ENCODE measurements at places on chromosomes 16 and 17.

DNA sequence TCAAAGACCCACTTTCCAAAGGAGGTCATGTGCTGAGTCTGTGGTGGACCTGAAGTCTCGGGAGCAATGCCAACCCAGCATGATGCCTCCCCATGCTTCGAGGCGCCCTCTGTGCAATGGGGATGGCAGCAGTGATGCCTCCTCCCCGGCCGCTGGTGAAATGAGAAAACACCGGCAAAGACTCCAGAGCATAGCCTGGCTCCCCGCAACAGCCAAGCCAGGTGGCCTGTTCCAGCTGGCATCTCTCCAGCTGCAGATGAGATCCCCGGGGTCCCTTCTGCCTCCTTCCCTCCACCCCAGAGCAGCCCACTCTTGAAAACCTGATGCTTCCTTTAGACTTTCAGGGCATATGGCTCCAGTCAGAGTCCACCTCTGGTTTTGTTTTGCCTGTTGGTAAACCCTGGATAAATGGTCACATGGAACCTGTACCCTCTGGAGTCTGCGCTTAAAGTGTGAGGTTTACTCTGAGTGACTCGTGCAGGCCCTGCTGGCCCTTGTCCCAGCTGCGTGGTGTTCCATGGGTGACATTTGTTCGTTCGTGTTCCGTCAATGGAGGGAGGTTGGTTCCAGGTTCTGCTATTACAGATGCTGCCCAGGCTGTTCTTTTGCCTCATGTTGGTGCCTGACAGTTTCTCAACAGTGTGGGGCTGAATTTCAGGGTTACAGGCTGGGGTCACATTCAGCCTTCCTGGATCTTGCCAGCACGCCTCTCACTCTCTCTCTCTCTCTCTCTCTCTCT, 181.8 kb upstream of the CIBAR2 start:
- no peak for DNase-seq

DNA sequence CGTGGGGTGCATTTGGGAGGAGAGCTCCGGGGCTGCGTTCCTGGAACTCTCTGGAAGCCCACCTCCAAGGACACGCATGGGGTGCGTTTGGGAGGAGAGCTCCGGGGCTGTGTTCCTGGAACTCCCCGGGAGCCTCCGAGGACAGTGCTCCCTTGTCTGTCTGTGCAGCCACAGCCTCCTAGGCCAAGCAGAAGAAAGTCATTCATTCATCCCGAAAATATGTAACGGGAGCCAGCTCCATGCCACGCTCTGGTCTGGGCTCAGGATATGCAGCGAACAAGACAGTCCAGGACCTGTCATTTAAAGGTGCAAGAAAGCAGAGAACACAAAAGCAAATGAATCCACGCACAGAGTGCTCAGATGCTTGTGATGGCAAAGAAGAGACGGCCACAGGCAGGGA, 7.9 kb downstream of the ENPP7 start:
- no peak for DNase-seq

- DNase-seq, result no peak
Observed at GRCh38 chr17:57436565-57436964, 180.2 kb downstream of the MSI2 start.

GRCh38 chr16:81313701-81314602, 810 bp upstream of the GAN start:
- DNase-seq, result no peak

GRCh38 chr16:30892670-30893416, 1.0 kb downstream of the BCL7C start:
- no peak for DNase-seq

GRCh38 chr16:31348579-31348978, 6.4 kb upstream of the ITGAX start:
- no peak for DNase-seq

DNA sequence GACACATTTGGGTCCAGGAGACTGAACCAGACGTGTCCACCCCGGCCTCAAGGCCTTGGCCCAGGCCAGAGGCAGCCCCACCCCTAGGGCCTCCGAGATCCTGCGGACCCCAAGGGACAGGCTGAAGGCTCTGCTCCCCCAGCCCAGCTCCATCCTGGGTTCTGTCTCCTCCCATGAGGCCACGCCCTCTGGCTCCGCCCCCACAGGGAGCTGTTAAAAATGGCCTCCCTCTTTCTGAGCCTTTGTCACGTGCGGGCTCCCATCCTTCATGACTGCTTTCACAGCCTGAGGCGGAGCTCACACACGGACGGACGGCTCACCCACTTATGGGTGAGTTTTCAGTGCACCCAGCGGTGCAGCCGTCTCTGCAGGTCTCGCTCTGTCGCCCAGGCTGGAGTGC, 6.5 kb upstream of the CACNA1H start:
- no peak for DNase-seq

DNA sequence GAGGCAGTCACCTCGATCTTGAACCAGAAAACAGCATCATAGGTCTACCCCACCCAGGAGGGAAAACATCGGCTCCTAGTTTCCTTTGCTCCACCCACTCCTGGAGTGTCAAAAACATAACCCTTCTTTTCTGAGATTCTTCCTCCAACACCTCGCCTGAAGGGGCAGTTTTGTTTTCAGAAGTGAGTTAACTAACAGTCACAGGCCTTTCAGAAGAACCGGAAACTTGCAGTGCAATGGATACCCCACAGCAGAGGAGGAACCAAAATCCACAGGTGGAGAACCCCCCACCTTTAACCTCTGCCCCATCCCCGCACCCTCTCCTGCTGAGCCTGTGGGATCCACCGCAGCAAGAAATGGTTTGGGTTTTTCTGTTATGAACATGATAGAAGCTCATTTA, 7.8 kb upstream of the TEX2 start:
- no peak for DNase-seq

DNA sequence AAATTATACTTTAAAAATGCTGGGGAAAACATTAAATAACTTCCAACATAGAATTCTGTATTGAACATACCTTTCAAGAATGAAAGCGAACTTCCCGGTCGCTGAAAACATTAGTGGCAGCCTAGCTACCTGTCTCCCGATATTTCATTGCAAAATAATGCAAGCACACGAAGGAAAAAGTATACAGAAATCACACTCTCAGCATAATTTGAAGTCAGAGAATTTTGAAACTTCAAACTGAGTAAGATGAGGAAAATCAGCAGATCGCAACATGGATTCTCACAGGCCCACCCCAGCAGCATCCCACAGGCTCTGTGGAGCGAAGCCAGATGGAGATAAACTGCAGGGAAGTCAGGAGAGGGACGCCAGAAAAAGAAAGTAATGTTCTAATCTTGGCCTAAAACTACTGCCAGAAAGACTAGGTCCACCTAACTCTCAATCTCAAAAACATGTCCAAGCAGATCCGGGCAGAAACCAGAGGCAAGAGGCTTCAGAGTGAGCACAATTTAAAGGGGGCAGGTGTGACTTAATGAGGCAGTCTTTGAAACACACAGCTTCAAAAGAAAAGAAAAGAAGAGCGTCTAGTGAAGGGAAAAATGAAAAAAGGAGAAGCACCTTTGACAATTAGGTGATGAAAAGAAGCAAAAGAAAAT, 4.8 kb upstream of the GOSR1 start:
- no peak for DNase-seq

GRCh38 chr17:29585080-29585751, 4.2 kb downstream of the GIT1 start:
- DNase-seq, result peak; percentile 33

GRCh38 chr17:80110447-80110812, 9.0 kb downstream of the GAA start:
- no peak for DNase-seq

- no peak for DNase-seq
Observed at GRCh38 chr16:57745768-57746167, 10.2 kb downstream of the KATNB1 start.

DNA sequence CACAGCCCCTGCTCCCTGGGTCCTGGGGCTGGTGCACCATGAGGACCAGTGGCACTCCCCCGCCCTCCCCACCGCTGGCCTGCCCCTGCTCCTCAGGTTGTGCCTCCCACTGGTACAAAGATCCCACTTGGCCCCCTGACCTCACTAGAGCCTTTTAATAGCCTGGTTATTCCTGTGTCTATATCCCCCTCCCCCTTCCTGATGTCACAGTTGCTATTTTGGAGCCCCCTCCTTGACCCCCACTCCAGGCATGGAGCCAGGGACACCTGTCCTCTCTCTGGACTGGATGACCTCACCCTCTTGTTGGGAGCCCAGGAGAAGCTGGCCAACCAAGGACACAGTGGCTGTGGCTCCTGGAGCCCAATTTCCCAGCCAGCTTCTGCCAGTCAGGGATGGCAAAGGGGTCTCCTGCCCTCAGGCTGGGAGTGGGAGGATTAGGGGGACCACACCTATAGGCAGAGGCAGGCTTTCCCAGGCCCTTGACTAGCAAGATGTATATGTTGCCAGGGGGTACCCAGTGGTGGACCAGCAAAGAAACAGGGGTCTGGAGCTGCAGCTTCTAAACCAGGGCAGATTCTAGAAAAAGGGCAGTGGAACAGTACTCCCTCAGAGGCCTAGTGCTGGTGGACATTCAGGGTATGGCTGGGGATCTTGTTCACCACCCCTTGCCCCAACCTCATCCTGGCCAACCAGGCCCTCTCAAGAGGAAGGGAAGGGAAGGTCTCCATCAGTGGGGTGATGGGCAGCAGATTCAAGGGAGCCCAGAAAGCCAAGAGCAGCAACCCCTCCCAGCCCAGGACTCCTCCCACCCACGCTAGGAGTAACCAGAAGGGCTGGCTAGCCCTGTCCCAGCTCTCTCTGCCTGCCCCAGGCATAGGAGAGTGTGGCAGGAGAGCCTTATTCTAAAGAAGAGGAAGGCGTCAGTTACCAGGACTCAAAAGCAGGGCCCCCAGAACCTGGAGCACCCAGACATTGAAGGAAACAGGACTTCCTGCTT, 10.9 kb downstream of the HDAC5 start:
- no peak for DNase-seq

DNA sequence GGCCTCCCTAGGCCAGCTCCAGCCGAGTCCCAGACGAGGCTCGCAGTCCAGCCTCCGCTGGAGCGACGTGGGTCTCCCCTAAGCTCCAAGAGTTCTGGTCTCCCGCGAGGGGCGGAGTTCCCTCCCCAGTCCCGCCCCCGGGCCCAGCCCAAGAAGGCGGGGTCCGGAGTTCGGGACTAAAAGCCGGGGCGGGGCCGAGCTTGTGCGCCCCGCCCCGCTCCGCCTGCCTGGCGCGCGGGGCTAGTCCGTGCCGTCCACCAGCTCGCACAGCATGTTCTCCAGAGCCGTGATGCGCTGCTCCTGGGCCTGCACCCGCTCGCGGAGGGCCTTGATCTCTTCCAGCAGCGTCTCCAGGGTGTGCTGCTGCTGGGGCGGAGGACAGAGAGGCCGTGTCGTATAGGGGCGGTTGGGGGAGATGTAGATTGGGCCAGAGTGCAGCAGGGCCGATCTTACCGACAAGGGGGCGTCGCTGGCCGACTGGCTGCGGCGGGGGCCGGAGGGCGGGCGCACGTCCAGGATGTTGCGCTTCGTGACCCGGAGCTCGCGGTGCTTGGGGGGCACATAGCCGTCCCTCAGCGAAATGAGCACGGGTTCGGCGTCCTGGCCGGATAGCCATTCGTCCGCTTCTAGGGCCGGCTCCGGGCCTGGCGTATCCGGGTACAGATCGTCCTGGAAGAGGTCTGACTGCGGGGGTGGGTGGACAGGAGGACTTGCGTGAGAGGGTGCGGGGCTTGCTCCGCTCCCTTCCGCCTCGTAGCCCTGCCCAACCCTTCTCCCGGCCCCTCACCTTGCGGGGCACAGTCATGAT, 7.0 kb downstream of the CORO6 start:
- DNase-seq, result peak; percentile 84

GRCh38 chr17:28997806-28998205, 8.0 kb downstream of the SEZ6 start:
- DNase-seq, result no peak

- DNase-seq, result no peak
Observed at GRCh38 chr17:28857905-28858800, 3.3 kb downstream of the ERAL1 start.

- DNase-seq, result no peak
Observed at GRCh38 chr17:15893658-15894024, 51.3 kb upstream of the ADORA2B start.

DNA sequence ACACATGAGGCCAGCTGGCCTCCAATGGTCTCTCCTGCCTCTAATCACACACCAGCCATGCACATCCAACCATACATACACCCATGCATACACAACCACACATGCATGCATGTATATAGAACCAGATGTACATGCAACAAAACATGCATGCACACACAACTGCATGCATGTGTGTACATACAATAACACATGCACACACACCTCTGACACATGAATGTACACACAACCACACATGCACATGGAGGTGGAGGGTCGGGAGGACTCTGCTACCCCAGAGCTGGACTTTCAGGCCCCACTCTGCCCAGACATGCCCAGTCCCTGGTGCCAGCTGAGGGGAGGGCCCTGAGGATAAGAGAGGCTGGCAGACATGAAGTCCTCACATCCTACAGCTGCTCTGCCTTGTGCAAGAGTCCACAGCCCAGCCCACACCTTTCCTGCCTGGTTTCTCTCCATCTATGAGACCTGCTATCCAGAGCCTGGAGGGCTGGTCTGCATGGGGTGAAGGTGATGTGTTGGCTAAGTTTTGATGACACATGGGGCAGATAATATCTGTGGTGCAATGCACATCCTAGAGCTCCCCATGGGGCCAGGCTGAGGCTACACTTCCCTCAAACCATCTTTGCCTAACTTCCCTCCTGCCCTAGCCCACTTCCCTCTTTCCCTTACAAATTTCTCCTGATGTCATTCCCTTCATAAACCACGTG, 50.9 kb upstream of the SDK2 start:
- no peak for DNase-seq

DNA sequence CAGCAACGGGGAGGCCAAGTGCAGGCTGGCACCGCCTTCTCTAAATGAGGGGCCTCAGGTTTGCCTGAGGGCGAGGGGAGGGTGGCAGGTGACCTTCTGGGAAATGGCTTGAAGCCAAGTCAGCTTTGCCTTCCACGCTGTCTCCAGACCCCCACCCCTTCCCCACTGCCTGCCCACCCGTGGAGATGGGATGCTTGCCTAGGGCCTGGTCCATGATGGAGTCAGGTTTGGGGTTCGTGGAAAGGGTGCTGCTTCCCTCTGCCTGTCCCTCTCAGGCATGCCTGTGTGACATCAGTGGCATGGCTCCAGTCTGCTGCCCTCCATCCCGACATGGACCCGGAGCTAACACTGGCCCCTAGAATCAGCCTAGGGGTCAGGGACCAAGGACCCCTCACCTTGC, 18.5 kb downstream of the NGFR start:
- DNase-seq, result no peak

GRCh38 chr16:4115949-4116318, 308 bp downstream of the ADCY9 start:
- no peak for DNase-seq

DNA sequence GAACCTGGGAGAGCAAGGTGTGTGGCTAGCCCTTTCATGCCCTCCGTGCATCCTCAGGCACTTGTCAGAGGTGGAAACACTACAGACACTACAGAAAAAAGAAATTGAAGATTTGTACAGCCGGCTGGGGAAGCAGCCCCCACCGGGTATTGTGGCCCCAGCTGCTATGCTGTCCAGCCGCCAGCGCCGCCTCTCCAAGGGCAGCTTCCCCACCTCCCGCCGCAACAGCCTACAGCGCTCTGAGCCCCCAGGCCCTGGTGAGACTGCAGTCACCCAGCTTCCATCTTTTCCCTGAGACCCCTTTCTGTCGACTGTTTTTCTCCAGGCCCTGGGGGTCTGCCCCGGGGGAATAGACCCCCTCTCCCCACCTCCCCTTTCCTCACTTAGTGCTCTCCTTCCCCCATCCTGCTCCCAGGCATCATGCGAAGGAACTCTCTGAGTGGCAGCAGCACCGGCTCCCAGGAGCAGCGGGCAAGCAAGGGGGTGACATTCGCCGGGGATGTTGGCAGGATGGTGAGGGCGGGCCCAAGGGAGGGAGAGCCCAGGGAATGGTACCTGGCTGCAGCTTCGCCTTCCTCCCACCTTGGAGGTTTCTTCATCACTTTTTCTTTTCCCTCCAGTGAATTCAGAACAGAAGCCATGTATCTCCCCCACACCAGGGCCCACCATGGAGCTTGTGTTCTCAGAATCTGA, 2.3 kb downstream of the COA3 start:
- no peak for DNase-seq

Data from activated naive CD4-positive, alpha-beta T cell treated with anti-CD3 and anti-CD28 coated beads, Interleukin-2, amount 50 U/mL, for 16 hours (primary cell).